ENCODE measurements at places on chromosomes 6 and 20.

DNA sequence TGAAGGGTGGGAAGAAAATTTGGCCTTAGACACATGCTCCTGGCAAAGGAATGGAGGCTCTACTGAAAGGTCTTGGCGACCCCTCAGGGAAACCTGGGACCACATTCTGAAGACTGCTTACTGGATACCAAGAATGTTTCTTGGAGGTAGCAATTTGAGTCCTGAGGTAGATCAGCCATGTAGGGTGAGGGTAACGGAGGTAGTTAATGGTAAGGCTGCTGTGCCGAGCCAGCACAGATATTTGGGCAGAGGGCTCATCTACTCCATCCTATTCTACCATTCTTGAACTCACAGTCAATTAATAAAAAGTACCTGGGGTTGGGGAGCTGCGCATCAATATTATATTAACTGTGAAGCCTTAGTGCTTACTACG, 401 bp upstream of the PHF3 start:
- H3K4me1 ChIP-seq, result peaks cover 2% of the 10 kb centered on the region
- H3K4me3 ChIP-seq, result peak overlapping the region; percentile 91
- no peak for DNase-seq
- H3K27me3 ChIP-seq, result no peaks in the 10 kb centered on the region
- H3K27ac ChIP-seq, result no peak overlapping the region

GRCh38 chr20:45812157-45813005, at the start of gene UBE2C:
Gene UBE2C (plus strand): TSS chr20:45812644. CDS start chr20:45812696, 52 bp downstream.
- no peaks in the 10 kb centered on the region for H3K27me3 ChIP-seq
- peak; percentile 100 for DNase-seq
- peak within 1 kb of the TSS; percentile 96 for H3K27ac ChIP-seq
- H3K4me3 ChIP-seq, result peak within 1 kb of the TSS; percentile 89
- peaks cover 19% of the 10 kb centered on the region for H3K4me1 ChIP-seq

DNA sequence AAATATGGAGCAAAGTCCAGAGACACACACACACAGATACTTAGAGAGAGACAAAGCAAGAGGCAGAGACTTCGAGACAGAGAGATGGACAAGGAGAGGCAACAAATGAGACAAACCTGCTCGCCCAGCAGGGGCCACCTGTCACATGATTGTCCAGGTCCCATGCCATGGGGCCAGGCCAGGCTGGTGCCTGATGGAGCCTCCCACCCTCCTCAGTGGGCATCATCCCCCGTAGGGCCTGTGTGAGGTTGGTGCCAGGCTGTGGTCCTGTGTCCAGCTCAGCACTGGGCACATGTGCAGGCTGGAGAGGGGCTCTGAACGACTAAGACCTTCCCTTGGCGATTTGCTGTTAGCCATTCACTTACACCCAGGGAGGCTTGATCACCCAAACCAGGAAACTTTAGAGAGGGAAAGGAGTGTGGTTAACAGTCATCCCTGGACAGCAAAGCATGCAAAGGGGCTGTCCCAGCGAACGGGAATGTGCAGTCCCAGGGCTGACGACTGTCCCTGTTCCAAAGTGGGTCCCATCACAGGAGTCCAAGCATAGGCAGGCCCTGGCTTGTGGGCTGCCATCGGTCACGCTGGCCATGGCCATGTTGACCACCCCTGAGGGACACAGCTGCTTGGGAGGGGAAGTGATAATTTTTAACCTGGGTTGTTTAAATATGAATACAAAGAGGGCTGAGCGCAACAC, 38.4 kb upstream of the PHACTR3 start:
- no peaks in the 10 kb centered on the region for H3K36me3 ChIP-seq
- H3K4me1 ChIP-seq, result no peaks in the 10 kb centered on the region
- DNase-seq, result no peak
- H3K27ac ChIP-seq, result no peak overlapping the region

DNA sequence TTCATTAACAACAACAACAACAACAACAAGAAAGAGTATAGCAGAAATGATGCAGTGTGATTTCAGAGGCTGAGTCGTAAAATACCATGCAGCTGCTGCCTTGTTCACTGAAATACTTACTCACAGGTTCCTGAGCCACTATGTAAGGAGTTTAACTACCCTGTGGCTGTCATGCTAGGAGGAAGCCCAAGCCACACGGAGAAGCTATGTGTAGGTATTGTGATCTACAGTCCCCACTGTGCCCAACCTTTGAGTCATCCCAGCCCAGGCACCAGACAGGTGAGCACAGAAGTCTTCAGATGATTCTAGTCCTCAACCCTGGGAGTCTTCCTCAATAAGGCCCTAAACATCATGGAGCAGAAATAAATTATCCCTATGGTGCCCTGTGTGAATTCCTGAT, 14.6 kb upstream of the RALY start:
- no peaks in the 10 kb centered on the region for H3K36me3 ChIP-seq
- H3K4me3 ChIP-seq, result no peak overlapping the region
- DNase-seq, result no peak
- H3K4me1 ChIP-seq, result no peaks in the 10 kb centered on the region
- H3K27me3 ChIP-seq, result 0 out of 2 replicates have a peak, but pooled peaks cover 8% of the 10 kb centered on the region

GRCh38 chr6:36126121-36126520, 4.2 kb upstream of the MAPK13 start:
- no peaks in the 10 kb centered on the region for H3K27me3 ChIP-seq
- no peak for DNase-seq
- H3K4me1 ChIP-seq, result no peaks in the 10 kb centered on the region
- H3K36me3 ChIP-seq, result no peaks in the 10 kb centered on the region

DNA sequence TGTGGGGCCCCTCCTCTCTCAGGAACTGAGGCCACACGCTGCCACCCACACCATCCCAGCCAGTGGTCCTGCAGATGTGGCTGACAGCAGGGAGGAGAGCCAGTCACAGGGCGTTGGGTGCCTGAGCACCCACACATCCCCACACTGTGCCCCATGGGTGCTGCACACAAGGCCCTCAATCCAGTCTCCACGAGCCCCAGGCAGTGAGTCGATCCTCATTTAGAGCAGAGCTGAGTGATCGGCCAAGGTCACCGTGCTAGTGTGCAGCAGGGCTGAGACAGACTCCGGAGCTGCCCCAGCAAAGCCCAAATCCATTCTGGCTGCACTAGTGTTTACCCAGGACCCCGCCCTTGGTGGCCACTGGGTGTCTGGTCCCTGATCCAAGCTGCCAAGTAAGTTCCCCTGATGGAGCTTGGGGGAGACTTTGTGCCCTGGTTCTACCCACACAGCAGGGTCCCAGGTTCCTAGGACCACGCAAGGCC, 9.0 kb downstream of the C20orf203 start:
- H3K4me1 ChIP-seq, result 0 out of 2 replicates have a peak, but pooled peaks cover 2% of the 10 kb centered on the region
- DNase-seq, result no peak
- no peaks in the 10 kb centered on the region for H3K36me3 ChIP-seq
- H3K27me3 ChIP-seq, result peaks cover 3% of the 10 kb centered on the region
- no peak overlapping the region for H3K4me3 ChIP-seq

DNA sequence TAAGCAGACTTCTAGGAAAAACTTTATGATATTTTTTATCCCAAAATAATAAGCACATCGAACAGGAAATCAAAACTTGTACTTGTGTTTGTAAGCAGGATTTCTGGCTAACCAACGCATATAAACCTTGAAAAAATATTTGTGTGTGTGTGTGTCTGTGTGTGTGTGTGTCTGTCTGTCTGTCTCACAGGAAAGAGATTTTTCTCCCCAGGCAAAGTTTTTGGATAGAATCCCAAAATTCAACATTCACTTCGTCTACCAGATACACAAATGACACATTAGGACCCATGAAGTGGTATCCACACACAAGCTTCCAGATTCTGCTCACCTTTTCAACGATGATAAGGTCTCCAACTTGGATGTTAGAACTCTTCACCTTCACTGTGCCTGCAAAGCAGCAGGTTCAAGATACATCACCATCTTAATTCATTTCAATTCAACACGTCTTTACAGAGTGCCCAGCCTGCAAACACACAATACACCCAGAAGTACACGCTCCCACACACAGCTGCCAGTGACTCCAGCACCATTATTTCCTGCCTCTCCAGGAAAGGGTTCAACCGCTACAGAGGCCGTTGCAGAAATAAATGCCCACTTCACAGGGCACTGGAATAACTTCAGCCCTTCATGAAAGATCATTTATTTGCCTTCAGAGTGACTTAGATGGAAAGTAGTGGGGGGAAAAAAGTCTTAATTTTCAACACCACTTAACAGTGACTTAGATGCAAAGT, 70.9 kb downstream of the ATP9A start:
- no peak overlapping the region for H3K27ac ChIP-seq
- no peak for DNase-seq
- H3K4me3 ChIP-seq, result no peak overlapping the region
- no peaks in the 10 kb centered on the region for H3K36me3 ChIP-seq
- H3K4me1 ChIP-seq, result no peaks in the 10 kb centered on the region

GRCh38 chr6:148535381-148535780, 192.7 kb downstream of the SASH1 start:
- no peaks in the 10 kb centered on the region for H3K4me1 ChIP-seq
- DNase-seq, result no peak
- no peak overlapping the region for H3K27ac ChIP-seq
- H3K4me3 ChIP-seq, result no peak overlapping the region
- no peaks in the 10 kb centered on the region for H3K27me3 ChIP-seq
- peaks cover 78% of the 10 kb centered on the region for H3K36me3 ChIP-seq

DNA sequence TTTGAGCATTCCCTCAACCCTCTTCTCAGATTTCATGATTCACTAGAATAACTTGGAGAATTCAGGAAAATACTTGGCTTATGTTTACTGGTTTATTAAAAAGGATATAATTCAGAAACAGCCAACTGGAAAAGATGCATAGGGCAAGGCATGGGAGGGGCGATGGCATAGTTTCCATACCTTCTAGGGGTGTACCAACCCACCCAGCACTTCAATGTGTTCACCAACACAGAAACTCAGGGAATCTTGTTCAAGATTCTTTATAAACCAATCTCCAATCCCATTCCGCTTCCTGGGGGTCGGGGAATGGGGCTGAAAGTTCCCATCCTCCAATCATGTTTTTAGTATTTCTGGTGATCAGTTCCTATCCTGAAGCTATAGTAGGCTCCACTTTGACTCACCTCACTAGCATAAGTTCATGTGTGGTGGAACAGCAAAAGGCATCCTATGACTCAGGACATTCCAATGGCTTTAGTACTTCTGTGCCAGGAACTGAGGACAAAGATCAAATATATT, 164.4 kb downstream of the SIM1 start:
- H3K36me3 ChIP-seq, result no peaks in the 10 kb centered on the region
- H3K4me1 ChIP-seq, result peaks cover 11% of the 10 kb centered on the region

GRCh38 chr6:11144393-11144851, 32.9 kb upstream of the ERVFRD-1 start:
- H3K36me3 ChIP-seq, result no peaks in the 10 kb centered on the region
- DNase-seq, result peak; percentile 57
- H3K4me1 ChIP-seq, result no peaks in the 10 kb centered on the region
- no peak overlapping the region for H3K27ac ChIP-seq

DNA sequence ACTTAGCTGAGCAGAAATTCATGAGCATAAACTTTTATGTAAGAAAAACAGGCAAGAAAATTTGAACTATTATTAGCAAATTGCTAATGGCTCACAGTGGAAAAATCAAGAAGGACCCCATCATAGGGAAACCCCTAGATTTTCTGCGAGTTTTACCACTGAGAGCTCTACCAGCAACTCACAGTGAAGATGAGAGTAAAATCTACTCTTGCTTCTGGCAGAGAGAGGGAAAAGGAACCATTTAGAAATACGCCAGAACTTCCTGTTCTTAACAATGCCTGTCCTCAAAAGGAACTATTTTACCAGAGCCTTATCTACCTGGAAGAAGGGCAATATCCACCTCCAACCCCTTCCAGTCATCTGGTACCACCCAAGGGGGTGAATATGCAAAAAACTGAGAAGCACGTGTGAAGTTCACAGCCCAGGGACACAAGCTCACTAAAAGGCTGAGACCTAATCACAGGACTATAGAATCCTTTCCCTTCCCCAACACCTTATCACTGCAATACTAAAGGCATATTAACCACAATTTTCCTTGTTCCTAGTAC, 34.4 kb upstream of the ASF1A start:
- H3K27me3 ChIP-seq, result no peaks in the 10 kb centered on the region
- H3K36me3 ChIP-seq, result peaks cover 5% of the 10 kb centered on the region
- H3K4me3 ChIP-seq, result no peak overlapping the region
- DNase-seq, result no peak

DNA sequence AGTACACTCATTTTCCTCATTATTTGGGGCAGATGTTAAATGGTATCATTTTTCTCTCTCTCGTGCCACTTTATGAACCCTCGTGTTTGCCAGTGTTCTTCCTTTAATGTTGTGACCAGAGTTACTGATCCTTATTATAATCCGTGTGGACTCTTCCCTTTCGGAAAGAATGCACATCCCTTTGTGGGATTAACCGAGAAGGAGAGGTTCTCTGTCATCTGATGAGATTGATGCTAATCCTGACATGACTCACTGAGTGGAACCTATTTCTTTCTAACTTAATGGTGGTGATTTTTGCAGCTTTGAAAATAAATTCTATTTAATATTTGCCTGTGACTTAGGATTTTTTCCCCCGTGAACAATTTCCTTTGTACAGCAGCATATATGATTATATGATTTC, 300.0 kb upstream of the MAN1A1 start:
- H3K4me3 ChIP-seq, result no peak overlapping the region
- H3K27ac ChIP-seq, result no peak overlapping the region
- no peaks in the 10 kb centered on the region for H3K4me1 ChIP-seq
- no peak for DNase-seq
- H3K36me3 ChIP-seq, result no peaks in the 10 kb centered on the region

DNA sequence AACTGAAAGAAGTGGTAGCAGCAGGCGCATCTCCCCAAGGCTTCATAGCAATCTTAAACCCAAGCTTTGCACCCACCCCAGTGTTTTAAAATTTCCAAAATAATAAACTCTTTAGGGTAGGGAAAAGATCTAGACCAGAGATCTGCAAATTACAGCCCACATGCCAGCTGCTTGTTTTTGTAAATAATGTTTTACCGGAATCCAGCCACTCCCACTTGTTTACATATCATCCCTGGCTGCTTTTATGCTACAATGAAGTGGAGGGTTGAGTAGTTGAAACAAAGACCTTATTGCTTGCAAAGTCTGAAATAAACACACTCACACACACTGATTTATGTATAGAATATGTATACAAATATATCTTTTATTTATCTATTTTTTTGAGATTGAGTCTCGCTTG, 30.0 kb downstream of the SLX4IP start:
- peaks cover 37% of the 10 kb centered on the region for H3K4me1 ChIP-seq
- H3K27ac ChIP-seq, result no peak overlapping the region
- no peak for DNase-seq
- no peaks in the 10 kb centered on the region for H3K36me3 ChIP-seq

GRCh38 chr6:84801250-84801649, 36.9 kb upstream of the TBX18 start:
- DNase-seq, result no peak
- no peak overlapping the region for H3K4me3 ChIP-seq
- no peaks in the 10 kb centered on the region for H3K27me3 ChIP-seq
- H3K4me1 ChIP-seq, result no peaks in the 10 kb centered on the region
- H3K27ac ChIP-seq, result no peak overlapping the region
- H3K36me3 ChIP-seq, result no peaks in the 10 kb centered on the region

DNA sequence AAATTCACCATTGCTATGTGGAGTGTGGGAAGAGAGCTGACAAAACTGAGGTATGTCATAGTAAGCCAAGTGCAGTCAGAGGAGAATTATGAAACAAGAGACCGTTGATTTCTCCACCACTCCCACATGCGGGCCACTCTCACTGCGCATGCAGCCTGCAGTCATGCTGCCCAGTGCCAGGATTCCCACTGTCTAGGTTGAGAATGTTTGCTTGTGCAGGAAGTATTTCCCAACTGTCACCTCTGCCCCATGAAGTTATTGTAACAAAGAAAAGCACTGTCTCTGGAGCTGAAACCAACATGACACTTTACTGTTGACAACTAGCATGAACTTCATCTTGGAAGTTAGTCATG, 18.7 kb upstream of the SFT2D1 start:
- H3K4me3 ChIP-seq, result no peak overlapping the region
- H3K36me3 ChIP-seq, result peaks cover 10% of the 10 kb centered on the region
- peak; percentile 60 for DNase-seq

All from SJCRH30 (cell line).